ENCODE measurements at places on chromosomes 3 and 15.

DNA sequence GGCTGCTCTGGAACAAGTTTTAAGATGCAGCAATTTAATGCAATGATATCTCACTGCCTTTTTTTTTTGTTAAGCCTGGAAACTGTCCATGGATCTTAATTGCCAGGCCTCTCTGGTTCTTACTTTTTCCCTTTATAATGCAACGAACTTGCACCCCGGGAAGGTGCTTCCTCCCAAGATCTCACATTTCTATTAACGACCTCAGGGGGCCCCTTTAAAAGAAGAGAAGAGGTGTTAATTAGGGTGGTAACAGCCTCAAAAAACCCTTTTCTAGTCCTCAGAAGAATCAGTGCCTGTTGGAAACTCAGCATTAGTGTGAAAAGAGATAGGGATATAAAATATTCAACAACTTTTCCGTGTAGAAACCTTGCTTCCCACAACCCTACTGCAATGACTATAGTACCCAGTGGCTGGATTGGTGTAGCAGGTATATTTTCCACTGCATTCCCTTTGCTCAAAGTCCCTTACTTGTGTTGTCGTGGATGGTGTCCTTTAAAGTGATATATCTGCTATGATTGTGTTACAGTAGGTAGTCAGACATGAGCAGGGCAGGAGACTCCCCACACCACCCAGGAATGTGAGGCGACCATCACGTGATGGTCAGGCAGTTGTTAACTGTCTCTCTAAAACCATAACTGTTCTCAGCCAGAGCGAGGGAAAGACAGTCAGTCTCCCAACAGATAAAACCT is 121.8 kb downstream of the CTNNB1 start:
- DNase-seq: no peak

DNA sequence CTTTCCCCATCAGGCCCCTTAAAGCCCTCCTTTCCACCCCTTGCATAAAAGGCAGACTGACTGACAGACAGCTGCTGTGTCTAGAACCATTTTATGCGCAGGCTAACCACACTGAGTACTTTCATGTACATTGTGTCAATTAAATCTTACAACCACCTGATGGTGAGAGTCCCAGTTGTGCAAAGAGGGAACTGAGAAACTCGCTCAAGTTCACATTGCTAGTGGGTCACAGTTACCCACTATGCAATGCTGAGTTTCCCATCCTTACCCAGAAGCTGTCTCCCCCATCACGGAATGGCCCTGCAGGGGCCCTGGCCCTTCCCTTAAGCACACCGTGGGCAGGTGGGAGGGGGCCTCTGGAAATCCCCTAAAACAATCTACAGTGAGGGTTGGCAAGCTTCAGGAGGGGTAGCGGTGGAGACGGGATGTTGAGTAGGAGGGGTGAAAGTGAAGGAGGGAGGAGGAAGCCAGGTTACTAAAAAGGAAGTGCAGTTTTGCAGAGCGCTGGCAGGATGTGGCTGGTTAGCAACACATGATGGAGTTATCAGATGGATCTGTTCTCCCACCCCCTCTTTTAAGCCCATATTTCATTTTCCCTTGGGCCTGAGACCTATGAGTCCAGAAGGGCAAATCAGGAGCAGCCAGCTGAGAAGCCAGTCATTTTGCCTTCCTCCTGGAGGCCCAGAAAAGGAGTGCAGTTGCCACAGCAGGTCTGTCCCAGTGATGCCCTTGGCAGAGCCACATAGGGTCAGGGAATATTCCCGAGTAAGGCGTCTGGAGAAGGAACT is 30.0 kb downstream of the STARD5 start:
- peak; percentile 82 for DNase-seq

- no peak for DNase-seq
These were observed 56.8 kb upstream of the NANOGP8 start for GRCh38 chr15:35141743-35142471.

GRCh38 chr15:62553911-62554563 is 389.0 kb upstream of the C2CD4B start:
- DNase-seq: no peak

GRCh38 chr3:114450008-114450596 is 156.3 kb downstream of the TIGIT start:
- no peak for DNase-seq

GRCh38 chr3:187966636-187967406 is 187.1 kb upstream of the LPP start:
- no peak for DNase-seq
